ENCODE measurements at places on chromosomes 5 and 9.

DNA sequence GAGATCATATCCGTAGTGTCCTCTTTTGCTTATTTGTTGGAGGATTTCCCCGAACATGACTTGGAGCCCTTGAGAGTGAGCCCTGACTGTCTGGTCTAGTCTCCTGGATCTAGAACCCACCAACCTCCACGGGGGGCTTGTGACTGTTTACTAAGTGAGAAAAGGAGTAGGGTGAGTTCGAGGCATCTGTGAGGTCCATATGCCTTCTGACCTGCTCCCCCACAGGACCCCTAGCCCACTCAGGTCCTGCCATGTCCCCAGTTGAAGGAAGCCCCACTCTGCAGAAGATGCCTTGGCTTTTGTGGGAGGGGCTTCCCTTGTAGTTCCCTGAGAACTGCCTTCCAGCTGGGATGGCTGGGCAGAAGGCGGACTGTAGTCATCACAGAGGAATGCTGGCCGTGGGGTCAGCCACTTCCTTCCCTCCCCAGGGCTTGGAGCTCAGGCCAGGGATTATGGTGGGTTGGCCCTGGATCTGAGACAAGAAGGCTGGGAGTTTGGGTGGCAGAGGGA lies 7.0 kb upstream of the IRF1 start:
- H3K27ac ChIP-seq = peak overlapping the region; percentile 94
- H3K4me3 ChIP-seq = peak overlapping the region; percentile 76
- DNase-seq = peak; percentile 8
- no peaks in the 10 kb centered on the region for H3K27me3 ChIP-seq
- peaks cover 58% of the 10 kb centered on the region for H3K4me1 ChIP-seq

GRCh38 chr5:6790346-6790865 lies 77.2 kb downstream of the TENT4A start:
- DNase-seq = no peak
- H3K36me3 ChIP-seq = no peaks in the 10 kb centered on the region
- no peak overlapping the region for H3K27ac ChIP-seq
- peaks cover 8% of the 10 kb centered on the region for H3K27me3 ChIP-seq
- H3K4me3 ChIP-seq = no peak overlapping the region

DNA sequence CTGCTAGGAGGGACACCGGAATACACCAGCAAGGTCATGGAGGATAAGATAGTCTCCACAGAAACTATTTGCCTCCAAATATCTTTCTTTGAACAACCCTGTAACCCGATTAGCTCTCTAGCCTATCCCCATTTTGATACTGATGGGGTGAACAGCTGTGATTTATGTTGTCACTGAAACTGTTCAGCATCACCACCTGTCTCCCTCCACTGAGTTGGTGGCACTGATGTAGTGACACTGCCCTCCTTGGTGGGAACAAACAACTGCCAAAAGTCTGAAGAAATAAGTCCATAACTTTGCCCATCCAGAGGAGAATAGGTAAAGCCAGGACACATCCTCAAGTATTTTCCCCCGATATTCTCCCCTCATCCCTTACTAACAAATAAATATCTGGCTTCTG lies 24.3 kb upstream of the KCNV2 start:
- no peak for DNase-seq
- peaks cover 4% of the 10 kb centered on the region for H3K36me3 ChIP-seq
- H3K27me3 ChIP-seq = no peaks in the 10 kb centered on the region
- no peak overlapping the region for H3K4me3 ChIP-seq

- peaks cover 3% of the 10 kb centered on the region for H3K27me3 ChIP-seq
- H3K27ac ChIP-seq = no peak overlapping the region
- H3K4me3 ChIP-seq = no peak overlapping the region
- H3K36me3 ChIP-seq = peaks cover 2% of the 10 kb centered on the region
Observed at GRCh38 chr9:118362596-118362995, 658.4 kb downstream of the TLR4 start.

DNA sequence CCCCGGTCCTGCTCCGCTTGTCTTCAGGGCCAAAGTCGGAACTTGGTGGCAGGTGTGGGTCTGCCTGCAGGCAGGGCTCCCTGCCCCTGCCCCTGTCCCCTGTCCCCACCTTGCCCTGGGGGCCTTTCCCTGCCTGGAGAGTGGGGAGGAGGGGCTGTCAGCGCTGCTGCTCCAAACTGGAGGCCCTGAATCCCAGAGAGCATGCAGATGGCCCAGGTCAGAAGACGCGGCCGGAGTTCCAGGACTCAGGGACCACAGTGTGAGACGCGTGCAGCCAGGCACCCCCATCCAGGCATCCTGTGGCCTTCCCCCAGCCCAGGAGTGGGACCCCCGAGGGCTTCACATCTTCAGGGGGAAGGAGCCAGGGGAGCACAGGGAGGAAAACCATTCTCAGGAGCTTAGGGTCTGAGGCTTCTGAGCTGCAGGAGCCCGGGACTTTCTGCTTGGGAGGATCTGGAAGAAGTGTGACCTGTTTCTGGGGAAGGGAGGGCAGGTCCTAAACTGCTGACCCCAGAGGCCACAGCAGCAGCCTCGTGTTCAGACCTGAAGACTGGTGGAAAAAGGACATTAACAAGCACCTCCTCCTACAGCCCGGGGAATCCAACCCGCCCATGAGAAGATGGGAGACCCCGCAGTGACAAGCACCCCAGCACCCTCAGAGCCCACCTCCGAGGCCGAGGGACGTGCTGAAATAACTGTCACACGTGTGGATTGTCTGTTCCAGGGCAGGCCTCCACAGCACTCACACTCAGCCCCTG lies 38.0 kb downstream of the RASGEF1C start:
- no peak overlapping the region for H3K27ac ChIP-seq
- H3K36me3 ChIP-seq = no peaks in the 10 kb centered on the region
- no peaks in the 10 kb centered on the region for H3K4me1 ChIP-seq
- H3K4me3 ChIP-seq = no peak overlapping the region
- H3K27me3 ChIP-seq = peaks cover 13% of the 10 kb centered on the region

DNA sequence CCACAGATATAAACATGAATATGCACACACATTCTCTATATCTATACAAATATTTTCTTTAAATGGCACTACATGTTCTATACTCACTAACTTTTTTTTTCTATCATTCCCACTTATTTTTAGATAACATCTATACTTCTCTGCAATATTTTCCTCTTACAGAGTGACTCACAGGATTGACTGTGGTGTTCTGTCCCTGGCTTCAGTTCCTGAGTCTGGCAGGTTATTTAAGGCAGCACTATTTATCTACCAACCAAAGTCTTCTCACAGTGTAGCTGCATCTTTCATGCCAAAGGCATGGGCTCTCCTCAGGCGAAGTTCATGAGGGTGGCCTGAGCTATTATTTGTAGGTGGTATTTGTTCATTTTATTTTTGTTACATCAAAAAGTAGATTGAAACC lies 409.0 kb downstream of the PRR16 start:
- no peaks in the 10 kb centered on the region for H3K4me1 ChIP-seq
- DNase-seq = no peak
- H3K27ac ChIP-seq = no peak overlapping the region
- H3K36me3 ChIP-seq = no peaks in the 10 kb centered on the region
- no peak overlapping the region for H3K4me3 ChIP-seq
- H3K27me3 ChIP-seq = no peaks in the 10 kb centered on the region

DNA sequence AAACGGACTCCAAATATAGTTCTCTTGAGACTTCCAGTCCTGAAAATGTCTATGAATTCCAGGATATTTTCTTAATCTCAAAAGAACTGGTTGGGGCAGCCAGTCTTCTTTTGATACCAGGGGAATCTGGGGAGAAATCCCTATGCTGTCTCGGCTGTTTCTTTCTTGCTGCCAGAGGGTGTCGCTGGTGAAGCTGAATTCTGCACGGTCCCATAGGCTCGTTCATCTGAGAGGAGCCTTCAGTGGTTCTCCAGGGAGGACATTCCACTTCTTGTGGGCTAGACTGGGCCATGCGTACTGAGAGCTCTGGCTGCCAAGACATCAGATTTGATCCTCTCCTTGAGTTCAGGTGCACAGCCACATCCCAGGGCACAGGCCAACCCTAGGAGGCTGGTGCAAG lies 155.0 kb upstream of the CLINT1 start:
- no peaks in the 10 kb centered on the region for H3K4me1 ChIP-seq
- no peaks in the 10 kb centered on the region for H3K36me3 ChIP-seq
- DNase-seq = no peak
- H3K27ac ChIP-seq = no peak overlapping the region
- H3K27me3 ChIP-seq = no peaks in the 10 kb centered on the region
- H3K4me3 ChIP-seq = no peak overlapping the region

- H3K4me1 ChIP-seq = peaks cover 42% of the 10 kb centered on the region
- no peak for DNase-seq
Observed at GRCh38 chr5:141633871-141634561, 2.6 kb downstream of the HDAC3 start.

GRCh38 chr5:166582416-166582815 lies 1709.0 kb upstream of the WWC1 start:
- H3K27ac ChIP-seq = no peak overlapping the region
- H3K27me3 ChIP-seq = no peaks in the 10 kb centered on the region
- no peaks in the 10 kb centered on the region for H3K36me3 ChIP-seq
- H3K4me3 ChIP-seq = no peak overlapping the region

- peak overlapping the region; percentile 72 for H3K27ac ChIP-seq
- DNase-seq = peak; percentile 34
- peaks cover 3% of the 10 kb centered on the region for H3K27me3 ChIP-seq
Observed at GRCh38 chr9:37410969-37411785, 11.3 kb upstream of the GRHPR start.

DNA sequence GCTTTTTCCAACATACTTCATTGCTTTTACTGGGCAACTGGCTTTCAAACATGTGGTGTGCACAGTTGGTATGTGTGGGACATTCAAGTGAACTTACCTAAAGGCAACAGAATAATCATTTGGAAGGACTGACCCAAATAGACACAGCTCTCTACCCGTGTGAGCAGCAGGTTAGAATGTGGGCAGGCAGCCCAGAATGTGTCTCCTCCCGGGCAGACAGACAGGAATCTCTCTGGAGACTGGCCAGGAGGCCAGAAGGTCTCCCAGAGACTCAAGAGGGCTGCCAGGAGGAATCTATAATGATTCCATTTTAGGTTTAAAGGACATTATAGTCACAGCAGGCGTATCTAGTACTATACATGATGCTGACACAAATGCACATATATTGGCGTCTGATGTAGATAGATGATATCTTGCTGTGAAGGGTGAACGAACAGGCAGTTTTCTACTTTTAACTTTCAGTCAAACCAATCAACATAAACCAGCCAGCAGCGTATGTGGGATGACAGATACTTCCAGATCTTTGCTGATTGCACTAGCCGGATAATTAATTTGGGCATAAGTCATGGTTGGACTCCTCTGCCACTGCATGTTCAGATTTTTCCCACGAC lies 297.4 kb upstream of the ZNF608 start:
- no peaks in the 10 kb centered on the region for H3K4me1 ChIP-seq
- H3K27me3 ChIP-seq = no peaks in the 10 kb centered on the region
- H3K36me3 ChIP-seq = no peaks in the 10 kb centered on the region
- DNase-seq = no peak
- no peak overlapping the region for H3K27ac ChIP-seq

- no peaks in the 10 kb centered on the region for H3K27me3 ChIP-seq
- peaks cover 44% of the 10 kb centered on the region for H3K4me1 ChIP-seq
- peaks cover 48% of the 10 kb centered on the region for H3K36me3 ChIP-seq
- peak; percentile 53 for DNase-seq
- peak overlapping the region; percentile 48 for H3K4me3 ChIP-seq
- H3K27ac ChIP-seq = peak overlapping the region; percentile 92
Observed at GRCh38 chr5:169805527-169805934, 168.5 kb downstream of the DOCK2 start.

DNA sequence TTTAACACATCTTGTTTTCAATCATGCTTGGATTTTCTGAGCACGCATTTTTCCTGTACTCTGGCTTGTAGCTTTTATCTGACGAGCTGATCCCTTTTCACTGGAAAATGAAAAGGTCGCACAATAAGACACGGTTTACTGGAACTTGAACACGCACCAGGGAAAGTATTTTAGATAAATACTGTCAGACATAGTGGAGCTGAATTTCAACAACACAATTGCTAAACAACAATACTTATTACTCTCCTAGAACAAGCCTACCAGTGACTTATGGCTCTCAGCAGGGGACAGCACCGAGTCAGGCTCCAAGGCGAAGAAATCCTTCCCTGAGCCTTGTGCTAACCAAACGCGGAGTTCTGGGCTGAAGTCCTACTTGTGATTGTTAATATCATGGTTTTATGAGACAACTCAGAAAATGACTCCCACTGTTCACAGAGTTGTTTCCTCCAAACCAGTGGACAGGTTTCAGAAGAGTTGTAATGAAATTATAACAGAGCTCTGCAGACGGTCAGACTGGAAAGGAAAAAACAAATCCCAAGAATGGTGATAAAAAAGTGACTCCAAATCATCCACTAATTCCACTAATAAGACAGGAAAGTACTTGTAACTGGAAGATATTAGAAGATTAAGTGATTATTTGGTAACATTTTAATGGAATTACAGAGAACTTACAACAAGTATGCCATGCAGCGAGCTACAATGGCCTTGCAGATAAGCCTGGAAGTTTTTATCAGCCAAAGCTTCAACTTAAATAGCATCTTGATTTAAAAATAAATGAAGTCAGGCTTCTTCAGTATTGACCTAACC lies 359.6 kb downstream of the EBF1 start:
- no peaks in the 10 kb centered on the region for H3K4me1 ChIP-seq
- H3K36me3 ChIP-seq = no peaks in the 10 kb centered on the region
- H3K27me3 ChIP-seq = peaks cover 2% of the 10 kb centered on the region
- H3K27ac ChIP-seq = no peak overlapping the region
- no peak overlapping the region for H3K4me3 ChIP-seq

DNA sequence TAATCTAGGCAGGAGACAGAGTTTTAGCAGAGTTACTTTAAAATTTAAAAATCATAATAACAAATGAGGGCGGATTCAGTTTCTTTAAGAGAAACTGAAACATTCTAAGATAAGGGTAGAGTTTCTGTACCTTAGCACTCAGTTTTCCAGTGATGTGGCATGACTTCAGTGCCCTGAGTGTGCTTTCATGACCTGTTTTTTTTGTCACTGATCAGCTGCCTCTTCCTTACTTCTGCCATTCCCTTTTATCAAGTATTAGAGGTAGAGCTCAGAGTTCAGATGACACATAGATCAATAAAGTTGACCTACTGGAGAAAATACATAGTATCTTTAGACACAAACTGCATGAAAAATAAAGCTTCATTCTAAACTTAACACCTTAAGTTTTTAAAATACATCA lies 82.3 kb downstream of the ERMP1 start:
- H3K4me1 ChIP-seq = peaks cover 11% of the 10 kb centered on the region
- peaks cover 31% of the 10 kb centered on the region for H3K36me3 ChIP-seq
- H3K27me3 ChIP-seq = no peaks in the 10 kb centered on the region
- H3K27ac ChIP-seq = peak overlapping the region; percentile 46
- H3K4me3 ChIP-seq = no peak overlapping the region

DNA sequence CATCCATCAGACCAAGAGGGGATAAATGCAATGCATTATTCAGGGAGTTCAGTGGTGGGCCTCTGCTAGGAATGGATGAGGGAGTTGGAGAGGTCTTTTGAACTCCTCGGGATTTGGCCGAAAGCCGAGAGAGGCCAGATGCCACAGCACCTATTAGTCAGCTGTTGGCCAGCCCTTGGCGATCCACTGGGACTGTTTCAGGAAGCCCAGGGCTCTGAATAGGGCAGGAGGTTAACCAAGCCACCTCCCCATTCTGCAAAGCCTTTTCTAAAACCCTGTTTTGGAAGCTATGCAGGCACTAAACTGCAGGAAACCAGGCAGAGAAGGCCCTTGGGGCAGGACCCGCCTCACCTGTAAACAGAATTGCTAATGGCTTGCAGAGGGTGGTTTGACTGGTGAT lies 37.8 kb downstream of the ASTN2 start:
- no peak for DNase-seq
- peaks cover 2% of the 10 kb centered on the region for H3K27me3 ChIP-seq
- H3K27ac ChIP-seq = no peak overlapping the region
- no peaks in the 10 kb centered on the region for H3K4me1 ChIP-seq
- H3K4me3 ChIP-seq = no peak overlapping the region
- H3K36me3 ChIP-seq = no peaks in the 10 kb centered on the region

GRCh38 chr9:36191290-36191645 lies 547 bp downstream of the CLTA start:
- peaks cover 23% of the 10 kb centered on the region for H3K36me3 ChIP-seq
- H3K4me3 ChIP-seq = peak overlapping the region; percentile 98
- H3K27me3 ChIP-seq = peaks cover 6% of the 10 kb centered on the region
- H3K27ac ChIP-seq = peak overlapping the region; percentile 69
- peak; percentile 46 for DNase-seq
